ENCODE measurements at places on chromosomes 16 and 17.

GRCh38 chr17:15941781-15942180, 3.1 kb upstream of the ADORA2B start:
- no peak for DNase-seq

- DNase-seq, result no peak
These were observed 417.6 kb upstream of the DYNLRB2 start for GRCh38 chr16:80123189-80123588.

GRCh38 chr16:1309888-1310831, 724 bp downstream of the UBE2I start:
- no peak for DNase-seq

- no peak for DNase-seq
These were observed 99.4 kb downstream of the OR1D5 start for GRCh38 chr17:2964028-2964356.

- no peak for DNase-seq
These were observed 22.2 kb upstream of the LCMT1 start for GRCh38 chr16:25089351-25089750.

GRCh38 chr16:59975953-59976352, 1241.8 kb upstream of the GOT2 start:
- no peak for DNase-seq

GRCh38 chr16:24858219-24859041, 12.7 kb downstream of the SLC5A11 start:
- no peak for DNase-seq

- DNase-seq, result no peak
These were observed 5.6 kb downstream of the CMTR2 start for GRCh38 chr16:71283612-71284011.

GRCh38 chr16:3938843-3939624, 58.5 kb upstream of the CREBBP start:
- no peak for DNase-seq

DNA sequence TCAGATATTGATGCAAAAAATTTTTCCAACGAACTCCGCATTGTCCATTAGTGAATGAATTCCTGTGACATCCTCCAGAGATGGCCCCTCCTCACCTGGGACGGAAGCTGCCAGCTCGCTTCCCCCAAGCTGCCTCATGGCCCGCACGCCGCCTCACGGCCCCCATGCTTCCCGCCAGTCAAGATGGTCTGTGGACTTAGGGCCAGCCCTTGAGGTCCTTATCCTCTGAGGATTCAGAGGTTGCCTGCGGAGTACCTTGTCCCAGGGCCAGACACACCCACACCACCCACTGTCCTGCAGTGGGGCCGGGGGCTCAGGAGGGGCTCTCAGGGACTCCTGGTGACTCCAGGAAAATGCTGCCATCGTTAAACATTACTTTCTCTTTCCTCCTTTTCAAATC, 73.6 kb downstream of the SEC14L1 start:
- DNase-seq, result no peak

DNA sequence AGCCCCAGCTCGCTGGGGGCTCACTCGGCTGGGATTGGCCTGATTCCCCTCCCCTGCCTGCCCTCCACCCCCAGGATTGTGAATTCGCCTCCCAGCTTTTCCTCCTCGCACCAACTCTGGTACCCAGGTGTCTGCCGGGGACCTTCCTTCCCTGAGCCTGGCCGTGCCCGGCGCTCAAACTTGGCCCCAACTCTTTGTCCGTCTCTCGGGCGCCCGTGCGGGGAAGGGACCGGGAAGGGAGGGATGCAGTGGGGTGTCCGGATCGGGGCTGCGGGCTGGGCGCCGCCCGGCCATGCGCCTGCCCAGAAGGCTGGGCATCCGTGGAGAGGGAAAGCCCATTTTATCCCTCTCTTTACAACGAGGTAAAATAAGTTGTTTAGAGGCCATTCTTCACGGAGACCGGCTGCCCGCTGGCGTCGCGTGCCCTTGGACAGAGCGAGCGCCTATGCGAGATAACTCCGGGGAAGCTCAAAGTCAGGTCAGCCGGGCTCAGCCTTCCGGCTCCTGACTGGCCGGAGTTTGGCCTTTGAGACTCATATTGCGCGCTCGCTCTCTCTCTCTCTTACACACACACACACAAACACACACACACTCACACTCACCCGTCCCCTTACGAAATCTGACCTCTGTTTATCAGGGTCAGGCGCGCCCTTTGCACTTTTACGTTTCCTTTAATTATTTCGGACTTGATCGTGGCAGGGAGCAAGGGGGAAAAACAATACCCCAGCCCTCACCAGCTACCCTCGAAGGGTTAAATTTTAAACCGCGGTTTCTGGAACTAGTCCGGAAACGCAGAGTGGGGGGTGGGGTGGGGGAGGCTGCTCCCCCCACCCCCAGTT, 774 bp upstream of the MAF start:
- no peak for DNase-seq

DNA sequence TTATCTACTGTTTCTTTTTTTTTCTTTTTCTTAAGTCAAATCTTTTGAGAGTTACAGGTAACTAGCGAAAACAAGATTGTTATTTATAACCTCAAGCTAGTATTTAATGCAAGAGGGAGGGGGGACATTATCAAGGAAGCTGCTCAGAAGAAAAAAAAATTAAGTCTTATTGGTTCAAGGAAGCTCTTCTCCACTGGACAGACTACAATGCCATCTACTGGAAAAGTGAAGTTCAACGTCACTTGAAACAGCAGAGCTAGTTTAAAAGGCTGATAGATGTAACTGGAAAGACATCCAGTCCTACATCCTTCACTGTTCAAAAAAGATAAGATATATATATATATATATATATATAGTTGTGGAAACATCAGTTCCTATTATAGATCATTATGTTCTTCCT, 418.0 kb upstream of the PSMD7 start:
- peak; percentile 37 for DNase-seq

- no peak for DNase-seq
These were observed 527 bp downstream of the EIF5A start for GRCh38 chr17:7307686-7308624.

GRCh38 chr16:14681115-14681514, 13.0 kb downstream of the PLA2G10 start:
- no peak for DNase-seq

GRCh38 chr17:79087428-79088143, 13.0 kb downstream of the ENGASE start:
- peak; percentile 66 for DNase-seq

- no peak for DNase-seq
These were observed 18.8 kb upstream of the FAM83G start for GRCh38 chr17:19023209-19023999.

- no peak for DNase-seq
These were observed 22.2 kb downstream of the SEC14L1 start for GRCh38 chr17:77163001-77163400.

GRCh38 chr16:50609471-50609870, 61.3 kb downstream of the NKD1 start:
- no peak for DNase-seq

DNA sequence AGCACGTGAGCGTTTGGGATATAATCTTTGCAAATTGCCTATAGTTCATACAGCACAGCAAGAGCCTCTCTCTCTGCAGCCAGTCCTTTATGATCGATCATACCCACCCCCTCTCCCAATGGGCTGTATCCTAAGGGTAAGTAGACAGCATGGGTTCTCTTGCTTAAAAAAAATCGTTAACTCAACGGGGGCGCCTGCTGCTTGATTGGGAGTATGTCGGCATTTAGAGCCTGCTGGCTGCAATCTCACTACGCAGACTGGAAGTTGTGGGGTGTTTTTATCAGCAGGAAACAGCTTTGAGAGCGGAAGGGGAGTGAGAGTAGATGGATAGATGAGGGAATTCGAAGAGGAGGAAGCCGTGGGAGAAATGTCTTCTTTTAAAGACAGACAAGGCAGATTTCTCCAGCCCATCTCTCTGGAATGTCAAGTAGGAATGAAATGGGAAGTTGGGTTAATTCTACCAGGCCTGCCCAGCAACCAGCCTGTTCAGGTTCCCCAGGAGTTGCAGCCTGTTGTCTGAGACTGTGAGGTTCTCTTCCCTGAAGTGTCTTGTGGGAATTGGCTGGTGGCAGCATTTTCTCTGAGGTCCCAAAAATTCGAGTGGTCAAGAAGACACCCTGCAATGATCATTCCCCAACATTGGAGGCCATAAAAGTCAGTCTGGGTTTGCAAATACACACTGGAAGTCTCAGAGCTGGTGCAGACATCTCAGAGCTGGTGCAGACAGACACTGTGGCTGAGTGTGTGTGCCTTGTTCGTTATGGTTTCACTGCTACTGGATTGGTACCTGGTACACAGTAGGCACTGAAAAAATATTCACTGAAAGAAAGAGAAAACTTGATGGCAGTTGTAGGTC, 65.6 kb downstream of the PRKCB start:
- DNase-seq, result no peak

GRCh38 chr17:79182176-79183042, 107.8 kb downstream of the ENGASE start:
- no peak for DNase-seq
